BJ (cell line): ENCODE measurements at places on chromosomes 11 and 22.

DNA sequence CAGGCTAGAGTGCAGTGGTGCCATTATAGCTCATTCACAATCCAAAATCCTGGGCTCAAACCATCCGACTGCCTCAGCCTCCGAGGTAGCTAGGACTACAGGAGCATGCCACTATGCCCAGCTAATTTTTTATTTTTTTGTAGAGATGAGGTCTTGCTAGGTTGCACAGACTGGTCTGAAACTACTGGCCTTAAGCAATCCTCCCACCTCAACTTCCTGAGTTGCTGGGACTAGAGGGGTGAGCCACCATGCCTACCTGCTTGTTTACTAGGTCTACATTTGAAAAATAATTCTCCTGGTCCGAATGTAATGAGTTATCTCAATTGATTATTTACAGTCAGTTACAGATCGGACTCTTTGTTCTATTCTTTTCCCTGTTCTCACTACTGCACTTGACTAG is 22.0 kb downstream of the TAF1D start:
- no peak for DNase-seq

GRCh38 chr11:124930799-124931198 is 5.0 kb downstream of the HEPACAM start:
- no peak for DNase-seq

GRCh38 chr11:3916962-3917361 is 61.5 kb downstream of the STIM1 start:
- no peak for DNase-seq

- DNase-seq = no peak
Observed at GRCh38 chr11:109109571-109110315, 312.2 kb upstream of the C11orf87 start.
